ENCODE measurements at places on chromosomes 5 and 9. TPM values are rescaled to one million over a fixed set of nuclear protein-coding genes. Genes with fewer than 3 reads are reported as not detected.

HTR1A gene
- total RNA-seq = not detected

FRMD3 gene
- total RNA-seq = 2.0 TPM

KCNN2 gene
- total RNA-seq = not detected

MYORG gene
- 1.3 TPM for total RNA-seq

NIM1K gene
- 1.9 TPM for total RNA-seq
